ENCODE measurements at places on chromosomes 6 and 20. TPM values are rescaled to one million over a fixed set of nuclear protein-coding genes. Genes with fewer than 3 reads are reported as not detected.

The CRIP3 gene
- not detected for total RNA-seq

DNA sequence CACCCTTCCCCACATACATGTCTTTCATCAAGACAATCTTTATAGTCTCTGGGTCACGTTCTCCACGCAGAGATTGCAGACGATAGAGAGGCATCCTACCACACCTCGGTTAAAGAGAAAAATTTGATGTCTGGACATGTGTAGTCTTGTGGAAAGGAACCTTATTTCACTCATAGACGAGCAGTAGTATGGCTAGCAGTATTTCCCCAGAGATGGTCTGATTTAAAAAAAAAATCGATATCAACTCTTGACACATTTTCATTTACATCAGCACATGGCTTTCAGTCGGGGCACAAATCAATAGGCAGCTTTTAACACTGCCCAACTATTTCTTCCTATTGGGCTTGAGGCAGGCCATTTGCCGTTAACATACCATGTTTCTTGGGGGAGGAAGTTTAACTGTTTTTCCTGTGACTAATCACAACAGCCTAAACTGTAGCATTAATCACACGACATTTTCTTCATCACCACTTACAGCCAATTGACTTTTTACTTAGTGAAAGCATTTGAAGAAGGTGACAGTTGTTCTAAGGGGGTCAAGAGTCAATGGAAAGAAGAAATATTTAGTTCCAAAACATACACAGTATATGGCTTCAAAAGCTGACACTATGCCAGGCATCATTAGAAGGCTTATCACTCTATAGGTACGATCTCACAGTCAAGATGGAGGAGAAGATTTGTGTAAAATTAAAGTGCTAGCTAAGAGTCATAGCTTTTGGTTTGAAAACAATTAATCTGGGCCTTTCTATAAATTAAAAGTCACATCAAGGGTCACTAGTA lies 129.5 kb upstream of the HDAC2 start:
- no peak overlapping the region for H3K4me3 ChIP-seq
- peaks cover 2% of the 10 kb centered on the region for H3K27me3 ChIP-seq
- no peaks in the 10 kb centered on the region for H3K4me1 ChIP-seq

DNA sequence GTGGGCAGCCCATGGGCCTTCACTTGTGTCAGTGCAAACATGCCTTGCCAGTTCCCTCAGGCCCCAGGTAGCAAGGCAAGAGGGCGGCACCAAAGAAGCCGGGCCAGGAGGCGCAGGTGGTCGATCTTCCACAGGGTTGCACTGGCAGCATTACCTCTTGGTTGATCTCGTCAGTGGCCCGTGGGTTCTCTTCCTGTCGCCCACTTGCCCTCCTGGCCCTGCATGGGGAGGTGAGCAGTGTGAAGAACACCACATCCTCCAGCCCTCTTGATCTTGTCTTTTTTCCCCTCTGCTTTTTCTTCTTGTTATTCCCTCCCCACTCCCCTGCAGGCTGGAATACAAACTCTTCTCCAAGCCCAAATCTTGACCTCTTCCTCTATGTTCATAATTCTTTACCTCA lies 3.0 kb upstream of the CST11 start:
- H3K36me3 ChIP-seq = peaks cover 4% of the 10 kb centered on the region
- no peaks in the 10 kb centered on the region for H3K27me3 ChIP-seq
- H3K4me3 ChIP-seq = no peak overlapping the region
- peak; percentile 43 for DNase-seq
- peaks cover 24% of the 10 kb centered on the region for H3K4me1 ChIP-seq

- H3K27me3 ChIP-seq = peaks cover 1% of the 10 kb centered on the region
- no peaks in the 10 kb centered on the region for H3K36me3 ChIP-seq
- H3K27ac ChIP-seq = no peak overlapping the region
- H3K4me3 ChIP-seq = no peak overlapping the region
- H3K4me1 ChIP-seq = no peaks in the 10 kb centered on the region
Observed at GRCh38 chr20:23203951-23204730, 118.0 kb upstream of the CD93 start.

GRCh38 chr6:139486476-139486799 lies 112.0 kb upstream of the CITED2 start:
- H3K4me3 ChIP-seq = no peak overlapping the region
- H3K27ac ChIP-seq = no peak overlapping the region

The TPBG gene
- not detected for total RNA-seq

The KIF25 gene
- not detected for total RNA-seq

The MYH7B gene
- 0.13 TPM for total RNA-seq

The UBD gene
- total RNA-seq = not detected

GRCh38 chr6:42230345-42231321 lies 13.0 kb upstream of the MRPS10 start:
- no peak overlapping the region for H3K4me3 ChIP-seq
- H3K27me3 ChIP-seq = no peaks in the 10 kb centered on the region
- H3K4me1 ChIP-seq = no peaks in the 10 kb centered on the region
- H3K36me3 ChIP-seq = peaks cover 7% of the 10 kb centered on the region
- H3K27ac ChIP-seq = no peak overlapping the region
- no peak for DNase-seq

DNA sequence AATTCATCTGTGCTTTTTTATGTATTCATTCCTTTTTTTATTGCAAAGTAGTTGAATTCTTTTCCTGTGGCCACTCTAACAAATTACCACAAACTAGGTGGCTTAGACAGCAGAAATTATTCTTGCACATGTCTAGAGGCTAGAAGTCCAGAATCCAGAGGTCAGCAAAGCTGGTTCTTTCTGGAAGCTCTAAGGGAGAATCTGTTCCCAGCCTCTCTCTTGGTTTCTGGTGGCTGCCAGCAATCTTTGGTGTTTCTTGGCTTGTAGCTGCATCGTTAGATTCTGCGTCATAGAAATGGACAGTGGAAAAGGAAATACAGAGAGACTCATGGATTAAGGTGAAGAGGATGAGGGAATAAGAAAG lies 39.3 kb downstream of the GSTA2 start:
- no peaks in the 10 kb centered on the region for H3K36me3 ChIP-seq
- no peak overlapping the region for H3K27ac ChIP-seq
- H3K4me1 ChIP-seq = no peaks in the 10 kb centered on the region
- H3K4me3 ChIP-seq = no peak overlapping the region
- DNase-seq = no peak

The KHDC1L gene
- not detected for total RNA-seq

- H3K4me3 ChIP-seq = no peak overlapping the region
- H3K27ac ChIP-seq = no peak overlapping the region
- no peak for DNase-seq
- no peaks in the 10 kb centered on the region for H3K36me3 ChIP-seq
- H3K27me3 ChIP-seq = no peaks in the 10 kb centered on the region
- H3K4me1 ChIP-seq = no peaks in the 10 kb centered on the region
Observed at GRCh38 chr6:147390909-147391536, 117.5 kb upstream of the SAMD5 start.

DNA sequence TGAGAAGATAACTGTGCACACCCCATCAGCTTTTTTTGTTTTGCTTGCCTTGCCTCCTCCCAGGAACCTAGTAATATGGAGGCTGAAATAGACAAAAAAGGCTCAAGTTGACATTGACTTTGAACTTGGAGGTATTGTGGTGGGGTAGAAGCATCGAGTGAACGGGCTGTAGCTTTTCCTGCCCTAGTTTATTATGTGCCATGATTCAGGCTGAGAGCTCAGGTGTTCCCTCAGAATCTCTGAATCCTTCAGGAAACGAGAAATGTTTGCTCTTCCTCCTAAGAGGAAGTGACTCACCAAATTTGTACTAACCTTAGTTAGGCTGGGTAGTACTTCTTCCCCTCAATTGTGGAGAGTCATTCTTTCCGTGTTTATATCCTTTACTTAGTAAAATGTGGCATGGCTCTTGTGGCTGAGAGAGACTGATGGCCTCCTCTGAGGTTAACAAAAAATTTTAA lies 98.8 kb downstream of the SASH1 start:
- peaks cover 4% of the 10 kb centered on the region for H3K27me3 ChIP-seq
- H3K27ac ChIP-seq = no peak overlapping the region
- peaks cover 4% of the 10 kb centered on the region for H3K4me1 ChIP-seq
- H3K4me3 ChIP-seq = no peak overlapping the region

GRCh38 chr6:38861926-38862401 lies 146.9 kb downstream of the DNAH8 start:
- H3K4me1 ChIP-seq = no peaks in the 10 kb centered on the region
- H3K27me3 ChIP-seq = peaks cover 21% of the 10 kb centered on the region
- H3K4me3 ChIP-seq = no peak overlapping the region
- no peak for DNase-seq
- no peak overlapping the region for H3K27ac ChIP-seq
- no peaks in the 10 kb centered on the region for H3K36me3 ChIP-seq

DNA sequence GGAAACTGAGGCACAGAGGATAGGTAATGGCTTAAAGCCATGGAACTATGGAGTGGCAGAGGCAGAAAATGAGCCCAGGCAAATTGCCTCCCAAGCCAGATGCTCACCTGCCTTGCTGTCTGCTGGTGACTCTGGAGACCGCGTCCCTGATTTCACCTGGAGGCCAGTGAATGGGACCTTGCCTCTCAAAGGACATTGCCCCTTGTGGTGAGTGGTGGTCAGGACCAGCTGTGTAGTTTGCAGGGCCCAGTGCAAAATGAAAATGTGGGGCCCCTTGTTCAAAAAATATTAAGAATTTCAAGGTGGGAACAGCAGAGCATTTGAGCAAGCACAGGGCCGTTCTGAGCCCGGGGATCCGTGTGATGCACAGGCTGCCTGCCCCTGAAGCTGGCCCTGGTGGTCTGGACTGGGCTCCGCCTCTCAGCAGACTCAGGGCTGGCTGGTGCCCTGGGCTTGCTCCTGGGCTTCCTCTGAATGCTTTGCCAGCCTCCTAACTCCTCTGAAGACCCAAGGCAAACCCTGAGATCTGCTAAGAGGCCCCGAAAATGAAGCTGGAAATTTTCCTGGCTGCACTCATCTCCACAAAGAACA lies 19.8 kb upstream of the KCNG1 start:
- H3K36me3 ChIP-seq = no peaks in the 10 kb centered on the region
- no peaks in the 10 kb centered on the region for H3K4me1 ChIP-seq
- DNase-seq = no peak
- H3K27ac ChIP-seq = no peak overlapping the region

GRCh38 chr6:49988900-49989299 lies 19.5 kb upstream of the DEFB113 start:
- DNase-seq = no peak
- no peak overlapping the region for H3K27ac ChIP-seq
- H3K36me3 ChIP-seq = no peaks in the 10 kb centered on the region
- no peaks in the 10 kb centered on the region for H3K4me1 ChIP-seq
- no peaks in the 10 kb centered on the region for H3K27me3 ChIP-seq

DNA sequence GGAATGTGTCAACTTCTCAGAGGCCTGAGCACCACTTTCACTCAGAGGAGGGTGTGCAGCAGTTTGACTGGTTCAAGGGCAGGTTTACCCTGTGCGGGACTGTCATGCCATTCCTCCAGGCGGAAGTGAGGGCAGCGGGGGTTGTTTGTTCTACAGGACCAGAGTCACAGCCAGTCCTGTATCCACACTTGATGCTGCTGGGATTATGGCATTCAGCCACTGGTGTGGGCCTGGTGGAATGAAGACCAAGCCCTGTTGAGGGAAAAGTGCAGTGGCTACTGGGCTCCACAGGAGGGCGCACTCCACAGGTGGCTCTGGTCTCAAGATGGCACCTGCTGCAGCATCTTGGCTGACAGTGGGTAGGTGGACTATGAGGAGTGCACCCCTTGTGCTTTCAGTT lies 14.8 kb downstream of the SEMG2 start:
- no peaks in the 10 kb centered on the region for H3K36me3 ChIP-seq
- H3K27ac ChIP-seq = no peak overlapping the region
- DNase-seq = no peak
- H3K4me3 ChIP-seq = no peak overlapping the region
- H3K27me3 ChIP-seq = peaks cover 12% of the 10 kb centered on the region

DNA sequence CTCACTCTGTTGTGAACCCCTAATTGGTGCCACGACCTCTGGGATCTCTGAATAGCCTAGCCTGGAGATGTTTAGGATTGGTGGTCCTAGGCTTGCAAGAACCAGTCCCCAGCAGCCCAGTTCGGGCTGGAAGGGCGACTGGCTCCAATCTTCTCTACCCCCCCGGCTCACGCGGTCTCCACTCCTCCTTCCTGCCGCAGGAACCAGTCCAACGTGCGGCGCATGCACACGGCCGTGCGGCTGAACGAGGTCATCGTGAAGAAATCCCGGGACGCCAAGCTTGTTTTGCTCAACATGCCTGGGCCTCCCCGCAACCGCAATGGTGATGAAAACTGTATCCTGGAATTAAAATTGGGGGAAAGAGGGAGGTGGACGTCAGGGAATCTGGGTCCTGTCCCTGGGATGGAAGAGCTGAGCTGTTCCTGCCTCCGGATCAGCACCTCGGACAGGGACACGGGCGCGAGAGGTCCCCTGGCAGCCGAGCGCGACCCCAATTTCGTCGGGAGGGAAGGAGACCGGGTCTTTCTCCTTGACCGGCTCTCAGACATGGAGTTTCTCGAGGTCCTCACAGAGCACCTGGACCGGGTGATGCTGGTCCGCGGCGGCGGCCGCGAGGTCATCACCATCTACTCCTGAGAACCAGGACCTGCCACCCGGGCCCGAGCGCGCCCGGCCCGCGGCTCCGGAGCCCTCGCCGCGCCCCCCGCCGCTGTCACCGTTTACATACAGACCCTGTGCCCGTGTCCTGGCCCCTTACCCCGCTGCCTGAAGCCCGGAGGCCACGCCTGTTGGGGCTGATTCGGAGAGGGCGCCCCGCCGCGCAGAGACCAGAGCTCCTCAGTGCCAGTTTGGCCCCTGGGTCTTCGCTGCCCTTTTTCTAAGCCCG lies 28.2 kb downstream of the SLC12A5 start:
- peak; percentile 47 for DNase-seq
- H3K4me3 ChIP-seq = no peak overlapping the region
- H3K4me1 ChIP-seq = peaks cover 36% of the 10 kb centered on the region
- H3K36me3 ChIP-seq = peaks cover 28% of the 10 kb centered on the region
- H3K27me3 ChIP-seq = peaks cover 28% of the 10 kb centered on the region
- H3K27ac ChIP-seq = no peak overlapping the region

DNA sequence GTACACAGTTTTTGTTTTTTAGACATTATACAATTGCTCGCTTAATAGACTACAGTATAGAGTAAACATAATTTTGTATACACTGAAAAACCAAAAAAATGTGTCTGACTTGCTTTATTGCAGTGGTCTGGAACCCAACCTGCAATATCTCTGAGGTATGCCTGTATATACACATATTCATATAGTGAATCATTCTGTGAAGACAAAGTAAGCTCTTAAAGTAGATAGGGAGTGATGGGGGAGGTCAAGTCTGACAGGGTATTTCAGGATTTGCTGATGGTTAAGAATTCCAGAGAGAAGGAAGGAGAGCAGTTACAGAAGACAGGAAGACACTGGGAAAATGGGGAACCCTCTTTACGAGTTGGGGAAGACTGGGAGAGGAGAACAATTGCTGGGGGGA lies 417.9 kb downstream of the CD109 start:
- no peaks in the 10 kb centered on the region for H3K27me3 ChIP-seq
- no peak overlapping the region for H3K27ac ChIP-seq
- H3K4me1 ChIP-seq = no peaks in the 10 kb centered on the region
- no peaks in the 10 kb centered on the region for H3K36me3 ChIP-seq

GRCh38 chr6:2938632-2939083 lies 32.7 kb downstream of the SERPINB6 start:
- H3K36me3 ChIP-seq = peaks cover 52% of the 10 kb centered on the region
- H3K27ac ChIP-seq = peak overlapping the region; percentile 60
- no peak for DNase-seq
- no peaks in the 10 kb centered on the region for H3K27me3 ChIP-seq

GRCh38 chr6:17485946-17486345 lies 92.6 kb downstream of the CAP2 start:
- no peak overlapping the region for H3K27ac ChIP-seq
- peaks cover 1% of the 10 kb centered on the region for H3K4me1 ChIP-seq
- H3K36me3 ChIP-seq = no peaks in the 10 kb centered on the region
- no peak for DNase-seq

- H3K27ac ChIP-seq = no peak overlapping the region
- no peak overlapping the region for H3K4me3 ChIP-seq
- DNase-seq = no peak
Observed at GRCh38 chr20:62489186-62489931, 13.6 kb upstream of the GATA5 start.

The PERP gene
- 3.9 TPM for total RNA-seq

The MAPK13 gene
- 42.6 TPM for total RNA-seq

All from activated CD8-positive, alpha-beta T cell treated with anti-CD3 and anti-CD28 coated beads, Interleukin-2, amount 10 ng/mL, durations not matched to agents 7 days and 5 days (primary cell).